AG10803 (cell line): ENCODE measurements at places on chromosomes 12 and 14.

DNA sequence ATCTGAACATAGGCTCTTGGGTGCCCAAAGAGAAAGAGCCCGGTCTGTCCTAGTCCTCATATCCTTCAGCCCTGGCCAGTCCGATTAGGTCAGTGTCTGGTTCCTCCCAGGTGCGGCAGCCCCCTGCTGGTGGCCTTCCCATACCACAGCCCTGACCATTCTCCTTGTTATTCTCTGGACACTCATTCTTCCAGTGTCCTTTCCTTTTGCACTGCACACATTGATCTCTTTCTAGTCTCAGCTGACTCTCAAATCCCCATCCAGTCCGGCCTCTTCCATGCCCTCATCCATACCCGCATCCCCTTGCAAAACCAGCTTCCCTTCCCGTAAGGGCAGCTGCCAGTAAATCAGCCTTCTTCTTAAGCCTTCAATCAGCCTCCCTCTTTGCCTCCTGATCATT lies 1316.3 kb downstream of the TMEM121 start:
- no peak for DNase-seq

DNA sequence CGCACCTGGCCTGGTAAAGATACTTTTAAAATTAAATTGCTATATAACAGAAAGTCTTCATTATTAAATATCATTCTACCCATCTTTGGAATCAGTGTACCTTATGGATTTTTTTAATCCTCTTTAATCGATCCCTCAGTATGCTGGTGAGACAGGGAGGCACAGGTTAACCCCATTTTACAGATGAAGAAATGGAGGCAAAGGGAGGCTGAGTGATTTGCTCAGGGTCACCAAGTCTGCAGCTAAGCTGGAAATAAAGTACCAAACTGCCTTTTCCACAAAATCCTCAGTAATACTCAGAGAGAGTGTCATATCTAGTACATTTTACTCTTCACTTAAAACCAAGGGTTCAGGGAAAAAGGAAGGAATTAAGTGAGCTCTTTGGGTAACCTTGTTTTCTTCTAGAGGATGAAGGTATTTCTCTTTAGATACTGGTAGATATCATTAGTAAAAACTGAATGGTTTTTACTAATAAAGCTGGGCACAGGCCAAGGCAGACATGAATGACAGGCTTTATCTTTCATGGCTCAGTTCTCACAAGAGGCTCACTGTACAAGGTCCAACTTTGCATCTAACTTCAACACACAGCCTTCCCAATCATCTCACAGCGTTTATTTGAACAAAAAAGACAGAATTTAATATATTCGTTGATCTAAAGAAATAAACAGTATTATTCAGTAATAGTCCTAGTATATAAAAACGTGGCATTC lies 35.3 kb upstream of the TTC7B start:
- no peak for DNase-seq

DNA sequence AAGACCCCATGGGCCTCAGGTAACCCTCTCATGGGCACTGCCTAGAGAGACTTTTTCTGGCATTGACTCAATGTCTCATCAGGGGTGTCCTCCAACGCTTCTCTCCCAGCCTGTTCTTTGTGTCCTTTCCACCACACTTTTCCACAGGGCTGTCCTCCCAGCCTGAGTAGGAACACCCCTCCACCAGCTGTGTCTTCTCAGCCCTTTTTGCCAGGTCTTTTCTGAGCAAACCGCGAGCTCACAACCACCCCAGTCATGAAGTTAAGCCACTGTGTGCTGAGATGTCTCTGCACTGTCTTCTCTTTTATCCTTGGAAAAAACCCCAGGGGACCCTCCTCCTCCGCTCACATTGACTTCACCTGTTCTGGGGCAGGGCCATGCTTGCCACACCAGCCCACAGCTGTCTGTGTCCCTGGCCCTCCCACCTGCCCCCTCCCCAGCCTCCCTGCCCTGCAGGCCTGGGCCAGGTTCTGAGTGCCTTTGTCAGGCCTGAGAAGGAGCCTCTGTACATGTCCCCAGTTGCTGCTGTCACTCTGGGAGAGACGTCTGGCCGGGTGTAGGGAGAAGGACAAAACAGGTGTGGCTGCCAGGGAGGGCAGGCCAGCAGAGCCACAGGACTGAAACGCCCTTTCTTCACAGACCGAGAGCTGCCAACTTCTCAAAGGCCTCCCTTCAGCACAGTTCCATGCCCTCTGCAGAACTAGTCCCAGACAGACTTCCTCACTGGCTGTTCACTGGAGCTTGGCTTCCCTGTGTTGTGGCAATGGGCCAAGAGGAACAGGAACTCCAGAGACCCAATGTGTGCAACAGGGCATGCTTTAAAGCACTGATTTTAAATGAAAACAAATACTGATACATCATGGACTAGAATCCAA lies 50.5 kb upstream of the PNMA1 start:
- no peak for DNase-seq

DNA sequence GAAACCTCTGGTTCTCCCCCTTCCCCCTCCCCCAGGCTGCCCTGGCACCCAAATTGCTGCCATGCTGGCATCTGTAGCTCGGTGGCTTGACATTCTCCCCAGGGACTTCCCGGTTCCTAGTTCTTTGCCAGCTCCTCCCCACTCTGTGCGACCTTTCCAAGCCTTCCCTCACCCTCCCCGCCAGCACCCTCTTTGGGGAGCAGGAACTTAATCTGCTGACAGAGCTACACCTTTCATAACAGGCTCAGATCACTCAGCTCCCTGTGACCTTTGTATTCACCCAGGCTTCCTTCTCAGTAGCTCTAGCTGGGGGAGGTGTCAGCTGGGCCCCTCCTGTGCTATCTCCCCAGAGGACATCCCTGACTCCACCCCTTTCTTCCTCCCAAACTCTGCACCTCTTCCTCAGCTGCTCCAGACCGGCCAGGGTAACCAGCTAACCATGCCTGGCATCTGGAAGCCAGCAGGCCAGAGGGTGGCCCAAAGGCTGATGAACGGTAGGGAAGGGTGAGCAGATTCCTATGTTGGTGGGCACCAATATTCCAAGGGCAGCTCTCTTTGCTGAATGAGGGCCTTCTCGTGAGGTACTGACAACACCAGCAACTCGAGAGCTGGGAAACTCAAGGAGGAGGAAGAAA lies 1.8 kb upstream of the COX14 start:
- DNase-seq, result no peak

GRCh38 chr12:2383325-2384028 lies 330.7 kb downstream of the CACNA1C start:
- DNase-seq, result no peak

GRCh38 chr12:26119391-26119989 lies 5.3 kb downstream of the BHLHE41 start:
- DNase-seq, result peak; percentile 74

DNA sequence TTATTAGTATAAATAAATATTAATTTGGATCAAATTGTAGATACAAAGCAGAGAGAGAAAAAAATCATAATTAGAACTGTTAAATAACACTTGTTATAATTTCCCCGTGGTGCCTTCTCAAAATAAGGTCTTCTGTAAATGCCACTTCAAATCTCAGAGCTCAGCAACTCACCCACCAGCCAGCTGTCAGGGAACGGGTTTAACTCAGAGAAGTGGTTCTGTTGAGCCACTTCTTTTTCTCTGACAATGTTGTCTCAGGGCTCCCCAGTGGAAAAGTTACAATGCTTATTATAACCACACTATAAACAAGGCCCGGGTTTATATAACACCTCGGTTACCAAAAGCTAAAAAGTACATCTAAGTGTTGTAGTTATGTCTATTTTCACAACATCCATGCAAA lies 452.6 kb downstream of the GLT1D1 start:
- DNase-seq, result no peak

GRCh38 chr12:31727192-31727591 lies 1.6 kb downstream of the AMN1 start:
- no peak for DNase-seq

GRCh38 chr14:74064426-74064825 lies 19.8 kb downstream of the ALDH6A1 start:
- no peak for DNase-seq
